NCI-H1694 (cell line): ENCODE measurements at places on chromosomes 3 and 15.
A peak's percentile ranks its signal among the peaks of the same experiment; 100 is the strongest.

- no peak for DNase-seq
Observed at GRCh38 chr3:131551761-131552160, 49.0 kb upstream of the MRPL3 start.

GRCh38 chr3:101252307-101252706 is 68.1 kb downstream of the IMPG2 start:
- DNase-seq = no peak

GRCh38 chr15:93020976-93021772 is 67.8 kb downstream of the RGMA start:
- DNase-seq = no peak

DNA sequence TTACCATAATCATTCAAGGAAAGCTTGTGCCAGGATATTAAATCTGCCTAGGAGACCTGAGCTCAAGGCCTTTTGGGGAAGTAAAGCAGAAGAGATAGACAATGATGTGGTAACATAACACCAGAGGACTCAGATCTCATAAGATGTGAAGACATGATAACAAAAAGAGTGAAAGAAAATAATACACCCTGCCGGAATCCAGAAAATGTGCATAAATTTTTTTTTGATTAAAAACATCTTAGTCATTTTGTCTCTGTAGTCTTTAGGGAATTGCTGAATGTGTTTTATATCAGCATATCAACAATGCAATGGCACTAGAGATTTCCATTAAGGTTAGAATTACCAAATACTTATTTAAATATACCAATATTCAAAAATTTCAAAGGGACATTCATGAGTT is 326.8 kb upstream of the ROBO1 start:
- no peak for DNase-seq

GRCh38 chr15:81776976-81777375 is 268.8 kb downstream of the MEX3B start:
- DNase-seq = no peak

DNA sequence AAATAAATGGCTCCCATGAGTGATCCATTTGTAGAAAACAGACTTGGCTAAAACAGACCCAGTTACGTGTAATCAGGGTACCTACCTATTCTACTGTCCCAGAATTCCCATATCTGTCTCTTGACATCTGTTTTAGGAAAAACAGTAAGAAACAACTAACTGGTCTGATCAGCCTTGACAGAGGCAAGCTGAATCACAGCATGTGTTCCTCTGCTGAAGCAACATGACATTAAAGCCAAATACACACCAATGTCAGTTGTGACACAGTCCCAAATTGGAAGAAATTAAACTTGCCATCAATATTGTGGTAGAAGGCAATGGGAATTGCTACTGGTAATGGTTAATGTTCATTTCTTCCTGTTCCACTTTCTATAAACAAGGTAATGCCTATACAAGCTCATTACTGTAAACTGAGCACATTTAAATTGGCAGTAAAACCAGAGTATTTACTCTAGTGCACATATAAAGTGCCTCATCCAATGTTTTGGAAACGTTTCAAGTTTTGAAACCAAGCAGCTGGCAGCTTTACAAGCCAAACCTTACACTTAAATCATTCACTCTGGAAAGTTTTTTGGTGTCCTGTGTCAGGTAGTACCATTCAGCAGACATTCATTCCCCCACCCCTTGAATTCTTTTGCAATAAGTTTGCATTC is 27.0 kb downstream of the ALDH1A2 start:
- DNase-seq = peak; percentile 64

DNA sequence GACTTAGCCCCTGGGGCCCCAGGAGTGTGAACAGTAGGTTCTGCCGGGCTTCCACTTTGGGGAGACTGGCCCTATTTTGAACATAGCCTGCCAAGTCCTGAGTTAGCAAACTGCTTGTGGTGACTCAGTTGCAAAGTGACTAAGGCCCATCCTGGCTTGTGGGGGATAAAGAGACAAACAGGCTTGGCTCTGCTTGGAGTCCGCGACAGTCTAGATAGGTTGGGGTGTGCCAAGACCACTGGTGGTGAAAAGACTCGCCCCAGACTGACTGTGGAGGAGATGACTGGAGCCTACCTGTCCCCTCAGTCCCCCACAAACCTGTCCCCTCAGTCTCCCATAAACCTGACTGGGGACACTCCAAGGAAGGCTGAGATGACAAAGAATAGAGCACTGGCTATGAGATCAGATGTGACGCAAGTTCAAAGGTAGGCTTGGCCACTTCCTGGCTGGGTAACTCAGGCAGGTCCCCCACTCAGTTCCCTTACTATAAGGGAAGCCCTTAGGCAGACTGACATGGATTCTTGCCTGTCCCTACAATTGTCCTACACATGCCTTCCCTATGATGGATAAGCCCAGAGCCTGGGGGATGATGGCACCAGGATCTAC is 4.3 kb downstream of the DNASE1L3 start:
- DNase-seq = no peak

DNA sequence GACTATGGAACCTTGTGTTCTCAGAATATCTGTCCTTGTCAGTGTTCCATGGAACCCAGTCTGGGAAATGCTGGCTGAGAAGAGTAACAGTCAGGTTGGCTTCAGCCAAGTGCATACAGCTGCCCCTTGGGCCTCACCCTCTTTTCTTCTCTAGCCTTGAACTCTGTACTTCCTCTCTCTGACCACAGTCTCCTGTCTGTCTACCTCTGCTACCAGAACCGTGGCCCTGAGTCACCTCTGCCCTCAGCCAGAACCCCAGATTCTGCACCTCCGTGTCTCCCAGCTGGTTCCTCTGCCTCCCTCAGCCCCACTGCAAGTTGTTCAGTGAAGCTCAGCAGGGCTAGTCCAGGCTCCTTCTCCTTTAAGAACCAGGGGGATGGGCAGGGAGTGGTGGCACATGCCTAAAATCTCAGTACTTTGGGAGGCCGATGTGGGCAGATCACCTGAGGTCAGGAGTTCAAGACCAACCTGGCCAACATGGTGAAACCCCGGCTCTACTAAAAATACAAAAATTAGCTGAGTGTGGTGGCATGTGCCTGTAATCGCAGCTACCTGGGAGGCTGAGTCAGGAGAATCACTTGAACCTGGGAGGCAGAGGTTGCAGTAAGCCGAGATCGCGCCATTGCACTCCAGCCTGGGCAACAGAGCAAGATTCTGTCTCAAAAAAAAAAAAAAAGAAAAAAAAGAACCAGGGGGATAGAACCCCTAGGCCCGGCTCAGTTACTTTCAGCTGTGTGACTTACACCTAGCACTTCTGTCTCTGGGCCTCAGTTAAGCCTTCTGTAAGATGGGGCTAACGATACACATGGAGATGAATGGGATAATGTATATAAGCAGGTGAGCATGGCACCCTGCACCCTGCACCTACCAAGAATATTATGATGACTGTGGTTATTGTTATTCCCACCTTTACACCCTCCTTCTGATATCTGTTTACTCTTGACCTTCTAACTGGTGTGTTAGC is 24.3 kb upstream of the TATDN2 start:
- DNase-seq = no peak

GRCh38 chr3:155185631-155186071 is 105.5 kb downstream of the MME start:
- DNase-seq = no peak

DNA sequence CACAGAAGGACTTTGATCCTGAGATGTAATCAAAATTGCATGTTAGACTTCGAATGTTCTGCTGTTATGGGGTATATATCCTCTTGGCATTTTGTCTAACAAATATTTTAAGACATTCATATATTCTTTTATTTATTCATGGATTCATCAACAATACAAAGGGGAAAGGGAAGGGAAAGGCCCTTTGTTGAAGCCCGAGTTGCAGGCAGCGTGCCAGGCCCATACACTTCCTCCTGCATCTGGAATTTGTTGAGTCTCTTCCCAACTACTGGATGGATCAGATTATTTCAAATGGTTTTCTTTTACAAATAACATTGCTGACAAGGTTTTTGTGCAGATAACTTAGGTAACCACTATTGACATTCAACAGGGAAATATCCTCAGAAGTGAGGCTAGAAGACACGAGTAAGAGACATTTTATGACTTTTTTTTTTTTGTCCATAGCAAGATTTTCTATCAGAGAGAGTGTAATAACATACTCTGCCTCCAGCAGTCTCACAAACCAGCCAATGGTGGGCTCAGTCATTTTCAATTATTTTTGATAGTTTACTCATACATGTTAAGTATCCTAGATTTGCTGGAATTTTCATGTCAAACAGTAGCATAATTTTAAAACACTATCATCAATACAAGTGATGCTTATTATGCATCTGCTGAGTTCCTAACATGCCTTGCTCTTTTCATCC is 94.3 kb downstream of the RPL39L start:
- DNase-seq = no peak

- DNase-seq = no peak
Observed at GRCh38 chr15:61661791-61662190, 398.5 kb downstream of the VPS13C start.

DNA sequence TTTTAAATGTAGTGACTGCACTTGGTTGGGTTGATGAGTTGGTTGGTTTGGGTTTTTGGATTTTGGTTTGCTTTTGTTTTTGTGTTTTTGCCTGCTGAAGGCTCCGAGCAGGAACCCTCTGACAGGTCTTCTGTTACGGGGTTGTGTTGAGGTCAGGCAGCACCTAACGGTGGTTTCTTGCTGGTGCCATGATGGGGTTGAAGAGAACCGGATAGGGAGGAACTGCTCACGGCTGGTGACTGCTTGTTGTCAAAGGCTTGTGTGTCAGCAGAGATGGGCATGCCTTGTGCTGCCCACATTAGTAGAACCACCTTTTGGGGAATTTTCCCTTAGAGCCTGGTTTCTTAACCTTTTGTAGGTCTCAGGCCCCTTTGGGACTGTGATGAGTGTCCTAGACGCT is 42.0 kb downstream of the SLC6A6 start:
- no peak for DNase-seq
